ENCODE measurements at places on chromosomes 12 and 14. TPM values are rescaled to one million over a fixed set of nuclear protein-coding genes. Genes with fewer than 3 reads are reported as not detected.
A peak's percentile ranks its signal among the peaks of the same experiment; 100 is the strongest.

NUAK1 gene
- polyA plus RNA-seq, result 31.0 TPM

GRCh38 chr14:93073358-93073707 lies 42.4 kb downstream of the ITPK1 start:
- H3K27ac ChIP-seq, result no peak overlapping the region
- no peak overlapping the region for H3K4me3 ChIP-seq
- peaks cover 13% of the 10 kb centered on the region for H3K36me3 ChIP-seq
- peaks cover 6% of the 10 kb centered on the region for H3K4me1 ChIP-seq

- no peaks in the 10 kb centered on the region for H3K27me3 ChIP-seq
- H3K36me3 ChIP-seq, result no peaks in the 10 kb centered on the region
- no peak for DNase-seq
- peaks cover 22% of the 10 kb centered on the region for H3K4me1 ChIP-seq
These were observed 944 bp downstream of the TXNRD1 start for GRCh38 chr12:104216521-104216924.

PLEKHH1 gene
- 2.6 TPM for polyA plus RNA-seq

PTHLH gene
- 827 TPM for polyA plus RNA-seq

RNASE3 gene
- polyA plus RNA-seq, result not detected

RASSF8 gene
- polyA plus RNA-seq, result 10.9 TPM

- no peak overlapping the region for H3K27ac ChIP-seq
- no peaks in the 10 kb centered on the region for H3K27me3 ChIP-seq
- no peak overlapping the region for H3K4me3 ChIP-seq
- DNase-seq, result no peak
These were observed 26.2 kb upstream of the TUNAR start for GRCh38 chr14:95850429-95850828.

DNA sequence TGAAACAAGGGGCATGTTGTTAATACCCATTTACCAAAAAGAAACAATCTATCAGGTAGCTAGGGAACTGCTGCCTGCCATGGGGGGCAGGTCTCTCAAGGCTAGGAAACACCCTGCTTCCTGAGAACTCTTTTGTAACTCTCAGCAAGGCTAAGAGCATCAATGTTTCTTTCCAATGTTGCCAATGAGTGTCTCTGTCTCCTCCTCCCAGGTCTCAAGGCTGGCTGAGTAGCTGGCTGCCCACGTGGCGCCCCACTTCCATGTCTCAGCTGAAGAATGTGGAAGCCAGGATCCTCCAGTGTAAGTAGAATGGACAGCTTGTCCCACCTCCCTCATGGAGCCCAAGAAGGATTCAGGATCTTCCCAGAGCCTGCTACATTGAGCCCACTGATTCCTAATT lies 3.4 kb downstream of the ABHD4 start:
- H3K4me1 ChIP-seq, result peaks cover 26% of the 10 kb centered on the region
- DNase-seq, result no peak
- no peaks in the 10 kb centered on the region for H3K27me3 ChIP-seq
- H3K36me3 ChIP-seq, result peaks cover 16% of the 10 kb centered on the region
- H3K27ac ChIP-seq, result no peak overlapping the region

SARNP gene
- polyA plus RNA-seq, result 168 TPM

DNA sequence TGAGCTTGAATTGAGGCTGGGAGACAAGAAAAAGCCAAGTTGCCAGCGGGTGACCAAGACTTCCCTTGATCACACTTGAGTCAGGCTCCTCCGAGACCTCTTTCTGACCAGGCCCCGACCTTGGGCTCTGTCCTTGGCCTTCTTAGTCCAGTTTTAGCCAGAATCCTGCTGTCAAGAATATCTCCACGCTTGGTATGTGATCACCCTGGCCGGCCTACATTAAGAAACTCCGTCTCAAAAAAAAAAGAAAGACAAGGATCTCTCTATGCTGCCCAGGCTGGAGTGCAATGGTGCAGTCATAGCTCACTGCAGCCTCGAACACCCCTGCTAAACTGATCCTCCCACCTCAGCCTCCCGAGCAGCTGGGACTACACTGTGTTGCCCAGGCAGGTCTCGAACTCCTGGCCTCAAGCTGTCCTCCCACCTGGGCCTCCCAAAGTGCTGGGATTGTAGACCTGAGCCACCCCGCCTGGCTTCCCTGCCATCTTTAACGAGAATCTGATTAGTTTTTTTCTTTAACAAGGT lies 1.0 kb upstream of the ITPK1 start:
- H3K27ac ChIP-seq, result peak overlapping the region; percentile 58
- H3K4me1 ChIP-seq, result peaks cover 25% of the 10 kb centered on the region
- DNase-seq, result no peak
- peak overlapping the region; percentile 69 for H3K4me3 ChIP-seq

DNA sequence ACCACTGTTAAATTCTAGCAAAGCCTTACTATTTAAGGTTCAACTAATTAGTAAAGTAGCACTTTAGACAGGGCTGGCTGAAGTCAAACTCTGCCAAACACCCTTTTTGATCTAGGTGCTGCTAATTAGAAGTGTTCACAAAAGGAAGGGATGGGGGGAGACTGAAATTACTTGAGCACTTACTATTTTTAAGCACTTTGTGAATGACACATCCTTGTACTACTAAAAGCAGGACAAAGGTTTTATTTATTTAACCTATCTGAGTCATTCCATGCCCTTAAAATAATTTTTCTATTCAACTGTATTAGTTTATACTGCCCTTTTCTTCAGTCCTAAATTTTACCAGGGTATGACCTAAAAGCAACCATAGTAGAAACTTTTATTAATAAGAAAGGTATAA lies 20.1 kb downstream of the MBIP start:
- H3K4me1 ChIP-seq, result peaks cover 2% of the 10 kb centered on the region
- no peak for DNase-seq
- H3K36me3 ChIP-seq, result peaks cover 8% of the 10 kb centered on the region
- no peaks in the 10 kb centered on the region for H3K27me3 ChIP-seq
- no peak overlapping the region for H3K27ac ChIP-seq
- H3K4me3 ChIP-seq, result no peak overlapping the region

DNA sequence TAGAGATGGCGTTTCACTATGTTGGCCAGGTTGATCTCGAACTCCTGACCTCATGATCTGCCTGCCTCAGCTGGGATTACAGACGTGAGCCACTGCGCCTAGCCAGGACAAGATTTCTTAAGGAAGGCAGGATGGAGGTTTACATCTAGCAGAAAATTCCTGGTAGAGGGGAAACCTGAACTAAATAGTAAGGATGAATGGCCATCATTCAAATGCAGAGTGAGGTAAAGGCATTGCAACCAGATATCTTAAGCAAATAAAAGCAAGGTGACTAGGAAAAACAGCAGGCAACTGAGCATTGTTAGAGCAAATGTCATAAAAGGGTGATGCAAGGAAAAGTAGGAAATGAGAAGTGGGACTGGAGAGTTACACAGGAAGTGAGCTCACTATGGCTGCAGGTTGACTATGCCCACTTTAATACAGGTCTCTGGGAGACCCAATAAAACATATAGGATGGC lies 133.0 kb downstream of the SOX5 start:
- no peaks in the 10 kb centered on the region for H3K36me3 ChIP-seq
- H3K4me1 ChIP-seq, result no peaks in the 10 kb centered on the region
- H3K27ac ChIP-seq, result no peak overlapping the region
- no peak overlapping the region for H3K4me3 ChIP-seq

- no peak overlapping the region for H3K4me3 ChIP-seq
- H3K36me3 ChIP-seq, result no peaks in the 10 kb centered on the region
- no peak for DNase-seq
- no peaks in the 10 kb centered on the region for H3K27me3 ChIP-seq
- no peaks in the 10 kb centered on the region for H3K4me1 ChIP-seq
- H3K27ac ChIP-seq, result no peak overlapping the region
These were observed 121.7 kb downstream of the CCER1 start for GRCh38 chr12:90833228-90833627.

DNA sequence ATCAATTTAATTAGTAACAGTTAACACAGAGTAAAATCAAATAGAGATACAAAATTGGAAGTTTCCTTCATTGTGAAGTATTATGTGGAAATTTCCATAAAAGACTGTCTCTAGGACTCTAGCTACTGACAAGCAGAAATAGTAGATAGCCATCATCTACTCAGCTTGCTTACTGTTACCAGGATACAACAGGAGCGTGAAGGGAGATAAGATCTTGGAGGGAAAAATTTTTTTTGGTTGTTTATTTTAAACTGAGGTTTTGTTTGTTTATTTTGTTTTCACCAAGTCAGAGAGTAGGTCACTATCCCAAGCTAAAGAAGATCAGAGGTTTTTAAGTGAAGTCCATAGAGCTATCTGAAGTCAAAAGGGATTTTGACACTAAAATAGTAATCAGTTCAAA lies 861.3 kb upstream of the MGAT4C start:
- H3K27me3 ChIP-seq, result no peaks in the 10 kb centered on the region
- no peaks in the 10 kb centered on the region for H3K36me3 ChIP-seq
- no peak overlapping the region for H3K27ac ChIP-seq

- no peak overlapping the region for H3K27ac ChIP-seq
- H3K27me3 ChIP-seq, result no peaks in the 10 kb centered on the region
- DNase-seq, result no peak
These were observed 365.7 kb downstream of the FLRT2 start for GRCh38 chr14:85895603-85896002.

DNA sequence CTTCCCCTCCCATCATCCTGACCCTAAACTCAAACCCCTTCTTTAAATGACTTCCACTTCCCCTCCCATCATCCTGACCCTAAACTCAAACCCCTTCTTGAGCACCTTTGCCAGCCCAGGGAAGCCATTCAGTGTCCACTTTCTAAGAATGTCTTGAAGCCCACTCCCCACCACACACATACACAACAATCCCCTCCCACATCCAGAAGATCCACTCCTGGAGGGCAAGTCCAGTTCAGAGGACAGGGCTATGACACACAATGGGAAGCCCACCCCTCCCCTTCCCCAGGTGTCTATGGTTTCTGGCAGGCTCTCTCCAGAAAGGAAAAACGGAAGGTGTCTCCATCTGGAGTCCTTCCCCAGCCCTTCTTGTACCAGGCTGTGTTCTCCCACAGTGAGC lies 117.1 kb downstream of the KCNA5 start:
- no peak overlapping the region for H3K27ac ChIP-seq
- no peak for DNase-seq
- no peaks in the 10 kb centered on the region for H3K36me3 ChIP-seq

GRCh38 chr14:72916174-72916573 lies 10.1 kb upstream of the DCAF4 start:
- no peak overlapping the region for H3K4me3 ChIP-seq
- no peaks in the 10 kb centered on the region for H3K36me3 ChIP-seq
- H3K27me3 ChIP-seq, result peaks cover 19% of the 10 kb centered on the region
- H3K4me1 ChIP-seq, result no peaks in the 10 kb centered on the region
- DNase-seq, result no peak

DNA sequence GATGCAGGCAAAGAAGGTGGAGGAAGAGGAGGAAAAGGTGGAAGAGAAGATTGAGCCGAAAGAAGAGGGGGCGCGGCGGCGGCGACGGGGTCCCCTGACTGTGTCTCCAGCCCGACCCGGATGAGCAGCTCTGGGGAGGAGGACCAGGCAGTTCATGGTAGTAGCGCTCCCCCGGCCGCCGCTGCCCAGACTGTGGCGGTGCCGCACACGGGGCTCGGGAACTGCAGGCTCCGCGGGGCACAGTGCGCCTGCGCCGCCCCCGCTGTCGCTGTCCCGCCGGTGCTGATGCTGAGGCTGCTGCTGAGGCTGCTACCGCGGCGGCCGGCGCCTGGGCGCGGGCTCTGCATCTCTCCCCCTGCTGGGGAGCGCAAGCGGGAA lies at the start of gene KCNH5:
Gene KCNH5, minus strand, starts transcription at position 225 of the 378 bp plus-strand sequence. CDS start 272 bp downstream, outside the sequence.
- H3K27me3 ChIP-seq, result peaks cover 37% of the 10 kb centered on the region
- peak within 1 kb of the TSS; percentile 14 for H3K4me3 ChIP-seq
- no peaks in the 10 kb centered on the region for H3K4me1 ChIP-seq
- no peak within 1 kb of the TSS for H3K27ac ChIP-seq

AHNAK2 gene
- polyA plus RNA-seq, result 198 TPM

GRCh38 chr12:64890873-64891468 lies 66.5 kb downstream of the TBC1D30 start:
- no peaks in the 10 kb centered on the region for H3K36me3 ChIP-seq
- H3K4me3 ChIP-seq, result no peak overlapping the region
- DNase-seq, result peak; percentile 23
- no peaks in the 10 kb centered on the region for H3K4me1 ChIP-seq
- no peak overlapping the region for H3K27ac ChIP-seq
- H3K27me3 ChIP-seq, result peaks cover 18% of the 10 kb centered on the region

DNA sequence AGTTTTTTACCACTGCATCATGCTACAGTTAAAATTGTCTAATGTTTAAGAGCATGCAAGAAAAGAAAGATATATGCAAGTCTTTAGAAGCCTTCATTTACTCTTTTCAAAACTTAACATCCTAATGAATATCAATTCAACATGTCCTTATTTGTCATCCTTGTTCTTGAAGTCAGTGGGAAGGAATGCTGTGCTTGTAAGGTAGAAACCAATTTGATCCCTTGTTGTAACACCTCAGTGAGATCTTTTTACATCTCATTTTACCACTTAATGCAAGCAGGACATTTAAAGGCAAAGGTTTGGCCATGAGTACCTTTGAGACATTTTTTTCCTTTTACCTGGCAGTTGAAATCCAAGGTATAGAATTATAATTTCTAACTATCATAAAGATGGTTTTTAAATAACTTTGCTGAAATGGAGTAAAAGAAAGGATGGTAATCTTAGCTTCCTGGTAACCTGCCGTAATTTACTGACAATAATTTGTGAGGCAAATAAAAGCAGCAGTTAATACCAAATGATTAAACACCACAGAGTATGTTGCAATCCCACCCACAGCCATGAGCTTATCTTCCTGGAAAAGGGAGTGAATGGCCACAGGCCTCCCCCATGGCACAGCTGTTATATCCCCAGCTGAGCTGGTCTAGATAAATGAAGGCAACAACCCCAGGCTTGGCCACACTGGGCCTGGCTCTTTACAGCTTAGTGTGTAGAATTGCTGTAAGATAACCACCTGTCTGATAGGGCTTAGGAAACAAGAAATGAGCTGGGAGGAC lies 33.2 kb upstream of the STRN3 start:
- H3K4me3 ChIP-seq, result peak overlapping the region; percentile 47
- no peaks in the 10 kb centered on the region for H3K36me3 ChIP-seq
- no peaks in the 10 kb centered on the region for H3K27me3 ChIP-seq
- H3K27ac ChIP-seq, result peak overlapping the region; percentile 97
- H3K4me1 ChIP-seq, result peaks cover 46% of the 10 kb centered on the region

- no peak overlapping the region for H3K27ac ChIP-seq
- no peak overlapping the region for H3K4me3 ChIP-seq
- no peaks in the 10 kb centered on the region for H3K27me3 ChIP-seq
These were observed 76.3 kb downstream of the MAP1LC3B2 start for GRCh38 chr12:116635487-116635886.

GRCh38 chr12:122501489-122501989 lies 807 bp upstream of the ZCCHC8 start:
- no peaks in the 10 kb centered on the region for H3K27me3 ChIP-seq
- no peak overlapping the region for H3K4me3 ChIP-seq
- peak overlapping the region; percentile 15 for H3K27ac ChIP-seq

ULK1 gene
- polyA plus RNA-seq, result 2.3 TPM
